Renal pelvis (tissue), 12 donors: ENCODE measurements at places on chromosomes 4 and X. TPM values are rescaled to one million over a fixed set of nuclear protein-coding genes. Genes with fewer than 3 reads are reported as not detected.

The PABPC1L2A gene
- polyA plus RNA-seq: not detected

GRCh38 chr4:188955066-188955465, 815.8 kb downstream of the TRIML1 start:
- no peak for DNase-seq

DNA sequence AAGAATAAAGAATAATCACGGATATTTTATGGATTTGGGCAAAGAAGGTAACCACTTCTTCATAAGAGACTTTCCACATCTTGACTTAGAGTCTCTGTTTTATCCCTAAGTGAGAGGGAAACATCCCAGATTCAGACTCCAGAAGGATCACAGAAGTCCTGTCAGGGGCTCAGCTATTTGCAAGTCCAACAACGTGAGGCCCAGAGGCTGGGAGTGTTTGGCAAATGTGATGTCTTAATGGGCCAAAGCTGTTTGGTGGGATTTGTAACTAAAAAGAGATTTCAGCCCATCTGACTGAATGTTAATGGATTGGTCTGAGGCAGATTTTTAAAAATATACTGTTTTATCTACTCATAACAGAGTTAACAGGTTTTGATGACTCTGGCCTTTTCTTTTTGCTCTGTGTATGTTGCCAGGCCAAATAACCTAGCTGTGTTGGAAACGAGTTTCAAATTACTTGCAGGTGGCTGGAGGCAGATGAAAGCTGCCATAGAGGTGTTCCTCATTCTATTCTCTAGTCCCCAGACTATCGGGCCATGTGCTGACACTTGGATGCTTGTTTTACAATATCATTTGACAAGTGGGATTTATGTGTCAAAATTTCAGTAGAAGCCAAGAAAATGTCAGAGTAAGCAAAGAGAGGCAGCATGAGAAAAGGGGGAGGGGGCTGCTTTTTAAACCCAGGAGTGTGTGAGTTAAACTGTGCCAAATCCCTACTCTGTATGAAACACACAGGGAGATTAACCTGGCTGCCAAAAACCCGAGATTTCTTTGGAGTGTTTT, 330.9 kb downstream of the DCHS2 start:
- DNase-seq: peak; percentile 15

The TCEAL8 gene
- polyA plus RNA-seq: 120 TPM

DNA sequence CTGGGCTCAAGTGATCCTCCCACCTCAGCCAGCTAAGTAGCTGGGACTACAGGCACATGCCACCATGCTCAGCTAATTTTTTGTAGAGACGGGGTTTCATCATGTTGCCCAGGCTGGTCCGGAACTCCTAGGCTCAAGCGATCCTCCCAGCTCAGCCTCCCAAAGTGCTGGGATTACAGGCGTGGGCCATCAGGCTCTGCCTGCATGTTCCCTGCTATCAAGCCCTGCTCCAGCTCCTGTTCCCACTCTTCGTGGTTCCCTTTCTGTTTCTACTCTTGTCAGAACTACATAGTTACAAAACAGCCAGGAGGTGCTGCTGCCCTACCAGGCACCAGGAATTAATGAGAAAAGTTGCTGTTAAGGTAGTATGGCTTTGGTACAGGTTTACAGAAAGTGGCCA, 8.7 kb downstream of the TIMP1 start:
- no peak for DNase-seq

DNA sequence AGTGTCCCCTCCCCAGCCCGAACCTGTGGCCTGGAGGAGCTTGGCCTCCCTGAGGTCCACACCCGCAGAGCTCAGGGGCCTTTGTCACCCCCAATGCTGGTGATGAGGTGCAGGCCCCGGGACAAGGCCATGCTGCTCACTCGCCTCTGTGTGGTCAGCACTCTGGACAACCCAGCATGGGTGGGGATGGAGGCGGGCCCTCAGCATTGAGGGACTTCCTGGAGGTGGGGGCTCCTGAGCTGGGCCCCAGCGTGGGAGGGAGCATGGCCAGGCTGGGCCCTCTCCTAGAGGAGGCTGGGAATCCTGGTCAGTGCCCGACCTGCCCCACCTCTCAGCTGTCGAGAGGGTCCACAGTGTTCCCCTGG, 30.6 kb downstream of the TACC3 start:
- DNase-seq: no peak

DNA sequence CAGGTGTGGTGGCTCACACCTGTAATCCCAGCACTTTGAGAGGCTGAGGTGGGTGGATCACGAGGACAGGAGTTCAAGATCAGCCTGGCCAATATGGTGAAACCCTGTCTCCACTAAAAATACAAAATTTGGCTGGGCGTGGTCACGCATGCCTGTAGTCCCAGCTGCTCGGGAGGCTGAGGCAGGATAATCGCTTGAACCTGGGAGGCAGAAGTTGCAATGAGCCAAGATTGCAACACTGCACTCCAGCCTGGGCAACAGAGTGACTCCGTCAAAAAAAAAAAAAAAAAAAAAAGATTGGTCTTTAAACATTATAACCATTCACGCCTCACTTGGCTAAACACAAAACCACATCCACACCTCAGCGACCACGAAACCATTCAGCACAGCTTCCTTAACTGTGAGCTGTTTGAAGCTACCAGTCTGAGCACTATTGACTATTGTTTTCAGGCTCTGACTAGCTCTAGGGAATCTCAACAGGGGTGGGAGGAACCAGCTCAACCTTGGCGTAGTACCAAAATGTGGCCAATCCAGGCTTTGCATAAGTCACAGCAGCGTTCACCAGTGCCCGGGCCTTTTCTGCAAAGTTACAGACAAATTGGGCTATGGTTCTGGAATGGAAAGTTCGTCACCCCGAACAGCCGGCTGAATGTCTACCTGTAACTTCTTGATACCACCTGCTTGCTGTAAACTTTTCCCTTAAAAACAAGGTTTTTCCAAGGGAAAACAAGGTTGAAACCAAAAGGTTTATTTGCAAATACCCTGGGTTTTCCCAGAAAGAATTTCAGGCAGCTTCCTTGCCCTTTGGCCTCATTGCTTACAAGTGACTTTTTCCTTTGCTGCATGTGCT, 73.6 kb upstream of the DHX15 start:
- DNase-seq: no peak

GRCh38 chrX:134840370-134840769, 150.4 kb upstream of the SMIM10 start:
- no peak for DNase-seq

The FATE1 gene
- 0.16 TPM for polyA plus RNA-seq

GRCh38 chr4:84894621-84895020, 71.9 kb downstream of the WDFY3 start:
- peak; percentile 29 for DNase-seq

The PABPC5 gene
- polyA plus RNA-seq: 4.2 TPM

- DNase-seq: no peak
Measured at GRCh38 chr4:25984796-25985195, 70.8 kb downstream of the SMIM20 start.
